Hematopoietic multipotent progenitor cell treated with erythropoietin and hydrocortisone succinate and interleukin-3 and kit ligand, for 4 days (in vitro differentiated cells): ENCODE measurements at places on chromosomes 16 and 17.
A peak's percentile ranks its signal among the peaks of the same experiment; 100 is the strongest.

DNA sequence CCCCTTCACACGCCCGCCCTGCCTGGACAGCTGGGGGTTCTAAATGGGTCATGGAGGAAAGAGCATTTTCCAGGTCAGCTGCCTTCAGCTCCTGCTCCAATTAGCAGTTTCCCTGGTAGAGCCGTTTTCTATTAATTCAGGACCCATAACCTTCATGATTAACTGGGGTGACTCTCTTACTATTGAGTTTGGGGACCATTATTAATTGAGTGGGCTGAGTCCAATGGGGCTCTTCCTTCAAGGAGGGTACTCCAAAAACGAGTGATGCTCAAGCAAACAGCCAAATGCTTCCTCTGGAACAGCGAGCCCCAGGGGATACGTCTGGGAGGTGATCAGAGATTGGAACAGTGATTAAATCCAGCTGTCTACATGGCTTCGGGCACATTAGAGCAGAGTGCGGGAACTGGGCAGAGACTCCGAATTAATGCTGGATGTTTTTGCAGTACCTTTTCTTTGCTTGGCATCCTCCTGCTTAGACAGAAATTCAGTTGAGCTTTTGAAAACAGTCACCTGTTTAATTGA, 68.1 kb upstream of the CACNG3 start:
- no peak for DNase-seq

DNA sequence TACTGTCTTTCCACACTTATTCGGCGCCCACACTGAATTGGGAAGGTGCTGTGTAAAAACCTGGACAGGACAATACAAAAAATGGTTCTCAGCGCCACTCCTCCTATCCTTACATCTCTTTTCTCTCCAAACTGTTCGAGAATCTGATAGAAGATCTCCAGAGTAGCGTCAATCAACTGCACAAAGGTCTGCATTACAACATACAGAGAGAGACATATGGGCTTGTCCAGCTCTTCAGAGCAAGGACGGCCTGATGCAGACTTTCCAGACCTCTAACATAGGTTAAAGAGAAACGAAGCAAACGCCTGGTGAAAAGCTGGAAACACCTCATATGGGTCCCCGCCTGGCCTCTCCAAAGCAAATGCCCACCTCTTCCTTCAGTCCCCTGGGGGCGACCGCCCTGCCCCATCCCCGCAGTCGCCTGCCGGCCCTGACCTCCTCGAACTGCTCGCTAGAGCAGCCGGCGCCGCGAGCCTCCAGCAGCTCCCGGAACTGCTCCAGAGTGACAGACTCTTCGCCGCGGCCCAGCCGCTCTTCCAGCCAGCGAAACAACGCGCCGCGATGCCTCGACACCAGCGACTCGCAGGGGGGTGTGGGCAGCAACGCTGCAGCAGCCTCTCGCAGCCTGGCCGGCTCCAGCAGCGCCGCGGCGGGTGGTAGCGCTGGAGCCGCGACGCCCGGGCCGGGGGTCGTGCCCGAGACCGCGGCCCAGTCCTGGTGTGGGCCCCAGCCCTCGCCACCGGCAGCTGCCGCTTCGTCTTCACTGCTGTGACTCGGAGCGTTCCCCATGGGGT, 526 bp downstream of the ZZEF1 start:
- DNase-seq, result peak; percentile 60

DNA sequence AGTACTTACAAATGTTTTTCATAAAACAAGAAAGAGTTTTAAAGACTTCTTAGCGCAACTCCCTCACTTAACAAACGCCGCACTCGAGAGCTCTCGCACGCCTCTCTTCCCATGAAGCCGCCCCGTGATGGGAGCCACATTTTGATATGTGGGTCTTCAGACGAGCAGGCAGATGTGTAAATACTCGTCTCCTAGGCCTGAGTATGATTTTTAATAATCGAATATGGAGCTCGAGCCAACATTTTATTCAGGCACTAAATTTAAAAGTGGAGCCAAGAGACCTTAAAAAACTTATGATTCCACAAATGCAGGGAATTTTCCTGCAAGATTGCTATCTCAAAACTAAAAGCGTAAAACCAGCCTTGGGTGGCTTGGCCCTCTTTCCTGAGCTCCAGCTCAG, 55.4 kb downstream of the IRX6 start:
- DNase-seq, result no peak

DNA sequence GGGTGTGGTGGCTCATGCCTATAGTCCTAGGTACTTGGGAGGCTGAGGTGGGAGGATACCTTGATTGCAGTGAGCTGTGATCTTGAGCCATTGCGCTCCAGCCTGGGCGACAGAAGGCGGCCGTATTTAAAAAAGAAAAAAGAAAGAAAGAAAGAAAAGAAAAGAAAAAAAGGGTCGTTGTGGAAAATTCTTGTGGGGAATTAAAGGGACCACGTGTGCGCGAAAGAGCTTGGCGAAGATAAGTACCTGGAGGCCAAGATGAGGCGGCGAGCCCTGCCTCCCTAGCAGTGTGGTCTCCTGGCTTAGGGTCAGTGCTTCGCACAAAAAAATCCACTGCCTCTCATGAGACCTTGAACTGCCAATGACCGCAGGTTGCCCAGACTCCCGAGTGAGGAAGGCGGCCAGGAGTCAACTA, 728 bp upstream of the NMT1 start:
- no peak for DNase-seq

- DNase-seq, result no peak
Observed at GRCh38 chr16:88705801-88706228, 393 bp downstream of the RNF166 start.

DNA sequence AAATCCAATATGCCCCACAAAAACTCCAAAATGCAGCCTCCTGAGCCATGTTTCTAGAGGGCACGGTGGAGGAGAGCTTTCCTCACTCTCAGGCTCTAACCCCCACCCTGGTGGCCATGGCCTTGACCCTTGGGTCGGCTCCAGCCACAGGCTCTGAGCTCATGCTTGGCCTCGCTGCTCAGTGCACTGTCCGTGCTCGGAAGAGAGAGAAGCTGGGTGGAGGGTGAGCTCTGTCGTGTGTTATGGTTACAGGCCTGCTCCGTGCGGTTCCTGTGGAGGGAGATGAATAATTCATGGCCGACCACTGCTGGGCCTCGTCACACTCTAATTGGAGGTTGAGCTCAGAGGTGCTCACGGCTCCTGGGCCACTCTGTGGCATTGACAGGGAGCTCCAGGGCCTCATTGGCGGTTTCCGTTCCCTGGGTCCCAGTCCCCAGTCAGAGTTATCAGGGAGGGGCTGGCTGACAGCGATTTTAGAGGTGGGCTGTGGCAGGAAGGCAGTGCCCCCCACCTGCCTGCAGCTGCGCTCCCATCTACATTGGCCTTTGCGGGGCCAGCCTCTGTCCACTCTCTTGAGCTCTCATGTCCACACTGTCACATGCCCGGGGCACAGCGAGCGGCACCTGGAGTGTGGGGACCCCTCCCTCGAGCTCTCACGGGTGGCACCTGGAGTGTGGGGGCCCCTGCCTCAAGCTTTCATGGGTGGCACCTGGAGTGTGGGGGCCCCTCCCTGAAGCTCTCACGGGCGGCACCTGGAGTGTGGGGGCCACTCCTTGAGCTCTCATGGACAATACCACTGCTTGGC, 24.9 kb downstream of the ACSF3 start:
- peak; percentile 31 for DNase-seq

DNA sequence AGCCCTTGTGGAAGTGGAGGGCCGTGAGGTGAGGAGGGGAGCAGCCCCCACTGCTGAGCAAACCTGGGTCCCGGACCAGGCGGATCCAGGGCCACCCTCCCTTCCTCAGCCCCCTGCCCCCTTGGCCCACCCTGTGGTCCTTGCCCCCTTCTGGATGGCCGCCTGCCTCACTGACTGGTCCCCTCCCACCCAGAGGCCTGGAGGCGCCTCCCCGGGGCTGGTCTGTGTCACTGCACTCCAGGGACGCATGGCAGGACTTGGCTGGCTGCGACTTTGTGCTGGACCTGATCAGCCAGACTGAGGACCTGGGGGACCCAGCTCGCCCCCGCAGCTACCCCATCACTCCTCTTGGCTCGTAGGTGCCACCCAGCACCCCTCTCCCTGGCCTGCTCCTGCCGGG, 19.2 kb upstream of the SMIM5 start:
- DNase-seq, result no peak

DNA sequence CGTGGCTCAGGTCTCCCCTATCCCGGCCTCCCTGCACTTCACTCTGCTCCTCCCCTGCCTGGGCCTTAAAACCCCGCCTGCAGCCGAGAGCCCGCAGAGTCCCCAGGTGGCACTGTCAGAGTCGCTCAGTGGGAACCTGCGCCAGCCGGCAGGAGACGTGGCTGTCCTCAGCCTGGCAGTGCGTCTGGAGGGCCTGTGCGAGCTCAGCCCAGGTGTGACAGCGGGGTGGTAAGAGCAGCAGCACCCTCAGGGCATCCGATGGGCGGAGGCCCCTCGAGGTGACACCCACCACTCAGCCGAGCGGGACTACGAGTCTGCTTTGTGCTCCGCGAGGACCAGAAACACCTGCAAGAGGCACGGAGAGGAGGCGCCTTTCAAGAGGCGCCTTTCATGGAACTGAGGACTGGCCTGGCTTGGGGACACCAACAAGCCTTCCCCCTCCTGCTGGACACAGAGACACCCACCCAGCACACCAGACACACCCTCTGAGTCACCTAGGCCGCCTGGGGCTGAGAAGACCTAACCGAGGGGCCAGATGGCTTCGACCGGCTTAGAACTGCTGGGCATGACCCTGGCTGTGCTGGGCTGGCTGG, at the start of gene CLDN9:
CLDN9 (plus strand) TSS at position 96 of the 593 bp plus-strand sequence; CDS start at position 536, 440 bp downstream.
- DNase-seq, result no peak

DNA sequence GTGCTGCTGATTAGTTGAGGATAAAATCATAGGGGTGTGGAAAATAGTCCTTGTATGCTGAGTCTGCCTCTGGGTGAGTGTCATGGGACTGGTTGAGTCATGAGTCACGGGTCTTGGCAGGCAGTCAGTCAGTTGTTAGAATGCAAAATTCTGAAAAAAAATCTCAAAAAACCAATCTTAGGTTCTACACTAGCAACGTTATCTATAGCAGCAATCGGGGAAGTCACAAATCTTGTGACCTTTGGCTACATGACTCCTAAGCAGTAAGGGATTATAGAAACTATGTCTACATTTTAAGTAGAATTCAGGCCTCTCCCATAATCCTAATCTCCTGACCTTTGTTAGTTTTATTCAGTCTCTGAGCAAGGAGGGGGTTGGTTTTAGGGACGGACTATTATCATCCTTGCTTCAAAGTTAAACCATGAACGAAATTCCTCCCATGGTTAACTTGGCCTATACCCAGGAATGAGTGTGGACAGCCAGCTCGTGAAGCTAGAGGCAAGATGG, 18.0 kb upstream of the PMFBP1 start:
- DNase-seq, result peak; percentile 35

GRCh38 chr17:66531851-66532295, 229.5 kb downstream of the PRKCA start:
- no peak for DNase-seq

GRCh38 chr17:29844339-29845048, 85.5 kb downstream of the SSH2 start:
- no peak for DNase-seq

DNA sequence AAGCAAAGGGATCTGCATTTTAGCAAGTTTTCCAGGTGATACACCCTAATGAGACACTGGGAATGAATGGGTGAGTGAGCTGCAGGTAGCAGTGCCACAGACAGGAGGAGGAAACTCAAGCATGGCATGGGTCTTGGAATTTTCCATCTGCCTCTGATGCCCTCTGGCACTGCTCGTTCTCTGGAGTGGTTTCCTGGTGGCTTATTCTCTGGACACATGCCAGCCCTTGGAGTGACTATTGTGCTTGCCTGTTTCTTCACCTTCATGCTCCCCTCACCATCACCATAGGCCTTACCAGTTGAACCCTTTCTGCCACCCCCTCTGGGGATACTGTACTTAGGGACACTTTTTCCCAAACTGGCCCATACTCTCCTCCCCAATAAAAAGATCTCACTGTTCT, 1.6 kb downstream of the COASY start:
- no peak for DNase-seq

GRCh38 chr17:56653877-56654276, 60.4 kb downstream of the NOG start:
- peak; percentile 79 for DNase-seq

- DNase-seq, result no peak
Observed at GRCh38 chr16:66904846-66905632, 13.6 kb downstream of the CDH16 start.

DNA sequence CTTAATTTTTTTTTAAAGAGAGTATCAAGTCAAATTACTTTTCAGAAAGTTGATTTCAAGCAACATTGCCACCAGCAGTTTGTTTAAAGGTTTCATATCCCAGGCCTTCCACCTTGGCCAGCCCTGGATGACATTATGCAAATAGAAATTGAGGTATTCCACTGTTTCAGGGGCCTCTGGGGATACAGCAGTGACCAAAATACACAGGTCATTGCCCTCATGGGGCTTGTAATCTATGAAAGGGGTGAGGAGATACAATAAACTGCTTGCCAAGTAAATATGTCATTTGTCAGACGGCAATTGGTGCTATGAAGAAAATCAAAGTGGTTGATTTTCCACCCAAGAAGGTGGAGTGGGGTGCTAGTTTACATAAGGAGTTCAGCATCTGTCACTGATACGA, 37.8 kb upstream of the TMC5 start:
- DNase-seq, result no peak

- DNase-seq, result no peak
Observed at GRCh38 chr16:10617662-10618420, 37.4 kb upstream of the EMP2 start.

- peak; percentile 88 for DNase-seq
Observed at GRCh38 chr17:40338941-40339649, 25.4 kb downstream of the GJD3 start.

DNA sequence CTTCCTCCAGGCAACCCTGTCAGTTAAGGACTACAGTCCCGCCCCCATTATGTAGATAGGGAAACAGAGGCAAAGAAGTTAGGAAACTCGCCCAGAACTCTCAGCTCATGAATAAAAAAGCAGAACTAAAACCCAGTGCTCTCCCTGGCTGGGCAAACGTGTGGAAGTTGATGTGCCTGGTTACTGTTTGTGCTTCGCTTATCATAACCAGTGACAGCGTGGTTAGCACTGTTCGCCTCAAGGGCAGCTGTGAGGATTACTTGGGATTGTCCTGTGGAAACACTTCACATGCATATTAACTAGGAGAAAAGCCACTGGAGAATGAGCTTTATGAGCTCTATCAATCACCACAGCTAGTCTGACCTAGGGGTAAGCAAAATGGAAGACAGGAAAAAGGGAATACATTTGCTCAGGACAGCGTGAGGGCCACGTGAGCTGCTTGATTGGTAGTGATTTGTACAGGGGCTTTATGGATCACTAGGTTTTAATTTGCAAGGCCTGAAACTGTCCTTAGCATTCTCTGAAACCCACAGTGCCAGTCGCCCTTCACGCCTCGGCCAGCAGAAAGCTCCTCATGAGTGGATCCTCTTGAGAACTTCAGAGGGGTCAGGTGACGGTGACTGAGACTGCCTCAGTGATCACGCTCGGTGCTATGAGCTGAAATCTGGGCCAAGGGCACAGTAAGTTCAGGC, 19.9 kb downstream of the CYB5D2 start:
- peak; percentile 68 for DNase-seq

DNA sequence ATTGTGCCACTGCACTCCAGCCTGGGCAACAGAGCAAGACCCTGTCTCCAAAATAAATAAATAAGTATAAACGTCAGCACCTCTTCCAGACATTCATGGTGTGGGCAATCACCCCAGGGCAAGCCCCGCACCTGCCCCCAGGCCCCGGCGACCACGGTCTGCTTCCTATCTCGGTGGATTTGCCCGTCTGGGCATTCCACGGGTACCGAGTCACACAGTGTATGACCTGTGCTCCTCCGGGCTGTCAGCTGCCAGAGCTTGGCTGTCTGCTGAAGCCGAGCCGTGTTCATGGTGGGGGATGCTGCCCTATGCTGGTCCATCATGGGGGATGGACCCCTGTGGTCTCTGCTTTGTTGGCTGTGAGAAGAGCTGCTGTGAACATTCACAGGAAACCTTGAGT, 15.4 kb downstream of the CYBC1 start:
- DNase-seq, result no peak
